ENCODE measurements at places on chromosomes 13 and 19. TPM values are rescaled to one million over a fixed set of nuclear protein-coding genes. Genes with fewer than 3 reads are reported as not detected.

The ATXN8OS gene
- total RNA-seq: not detected

The ANKRD10 gene
- total RNA-seq: 71.0 TPM

The ZNF544 gene
- total RNA-seq: 8.3 TPM

The C19orf67 gene
- total RNA-seq: not detected

Data from SK-MEL-5 (cell line).